NCI-H1092 (cell line): ENCODE measurements at places on chromosomes 2 and 18.

DNA sequence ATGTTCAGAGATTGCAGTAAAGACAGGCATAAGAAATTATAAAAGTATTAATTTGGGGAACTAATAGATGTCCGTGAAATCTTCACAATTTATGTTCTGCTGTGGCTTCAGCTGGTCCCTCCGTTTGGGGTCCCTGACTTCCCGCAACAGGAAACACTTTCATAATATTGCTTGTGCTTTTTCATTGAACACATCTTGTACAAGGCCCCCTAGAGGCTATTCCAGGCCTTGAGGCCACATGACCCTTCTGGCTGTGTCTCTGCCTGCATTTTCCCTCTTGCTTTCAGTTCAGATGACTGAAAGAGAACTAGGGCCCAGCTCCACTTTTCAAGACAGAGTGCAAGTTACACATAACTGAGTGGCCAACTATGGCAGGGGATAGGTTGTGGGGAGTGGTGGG, 164.1 kb downstream of the TMEM247 start:
- DNase-seq = no peak

DNA sequence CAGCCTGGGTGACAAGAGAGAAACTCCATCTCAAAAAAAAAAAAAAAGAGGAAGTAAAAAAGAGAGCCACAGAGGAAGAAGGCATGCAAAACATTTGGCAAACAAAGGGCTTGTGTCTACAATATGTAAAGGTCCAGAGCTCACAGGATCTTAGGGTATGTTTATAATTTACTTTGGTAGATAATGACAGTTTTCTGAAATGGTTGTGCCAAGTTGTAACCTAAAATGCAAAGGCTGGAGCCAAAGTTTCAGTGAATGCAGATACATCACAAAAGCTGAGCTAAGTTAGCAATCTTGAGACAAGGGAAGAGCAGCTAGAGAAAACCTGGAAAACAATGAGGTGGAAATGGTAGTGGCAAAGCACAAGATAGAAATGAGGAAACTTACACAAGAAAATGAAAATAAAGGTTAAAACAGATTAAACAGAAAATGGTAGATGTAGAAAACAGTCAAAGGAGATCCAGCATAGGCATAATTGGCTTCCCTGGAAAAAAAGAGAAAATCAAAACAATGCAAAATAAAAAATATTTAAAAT, 77.5 kb upstream of the HK2 start:
- no peak for DNase-seq

DNA sequence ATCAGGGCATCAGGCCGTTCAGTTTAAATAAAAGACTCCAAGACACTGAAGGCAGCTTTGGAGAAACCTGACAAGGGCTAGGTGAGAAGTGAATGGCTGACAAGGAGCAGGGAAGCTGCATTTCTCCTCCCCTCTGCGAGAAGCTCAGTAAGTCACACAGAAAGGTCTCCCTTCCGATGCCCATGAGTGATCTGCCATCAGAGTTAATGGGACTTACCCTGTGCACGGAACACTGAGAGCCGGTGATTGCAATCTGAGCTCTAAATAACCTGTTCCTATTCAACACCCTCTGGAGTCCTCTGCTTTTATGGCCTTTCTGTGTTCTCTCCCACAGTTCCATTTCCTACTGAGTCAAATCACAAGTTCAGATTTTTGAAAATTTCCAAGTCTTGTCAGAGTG, 322.2 kb upstream of the MYT1L start:
- no peak for DNase-seq

DNA sequence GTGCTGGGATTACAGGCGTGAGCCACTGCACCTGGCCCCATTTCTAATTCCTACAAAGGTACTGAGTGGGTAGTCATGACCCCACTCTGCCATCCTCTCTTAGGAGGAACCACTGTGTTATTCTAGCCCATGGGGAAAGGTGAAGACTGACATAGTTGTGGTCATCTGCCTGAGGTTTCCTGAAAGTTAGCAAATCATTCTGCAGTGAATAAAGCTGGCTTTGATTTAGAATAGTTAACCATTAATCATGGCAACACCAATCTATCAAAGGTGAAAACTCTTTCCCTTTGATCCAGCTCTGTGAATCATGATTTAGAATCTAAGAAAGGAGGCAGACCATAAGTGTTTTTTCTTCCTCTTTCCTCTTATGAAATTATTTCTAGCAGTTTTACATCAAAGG, 50.8 kb downstream of the SUMO1 start:
- no peak for DNase-seq

DNA sequence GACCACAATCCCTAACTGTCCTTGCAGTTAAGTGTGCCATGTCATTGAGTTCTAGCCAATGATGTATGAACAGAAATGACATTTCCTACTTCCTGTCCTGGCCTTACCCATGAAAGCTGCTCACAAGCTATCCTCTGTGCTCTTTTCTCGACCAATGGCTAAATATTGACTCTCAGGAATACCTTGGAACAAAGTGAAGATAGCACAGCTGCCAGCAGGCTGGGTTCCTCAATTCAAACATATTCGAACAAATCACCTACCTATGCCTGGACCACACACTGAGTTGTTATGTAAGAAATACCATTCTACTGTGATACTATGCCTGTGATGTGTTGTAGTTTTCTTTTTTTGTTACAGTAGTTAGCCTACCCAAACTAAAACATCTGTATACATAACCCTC, 65.1 kb downstream of the GAREM1 start:
- no peak for DNase-seq

GRCh38 chr2:155679647-155680046, 652.9 kb downstream of the NR4A2 start:
- no peak for DNase-seq

GRCh38 chr2:64770137-64770780, 116.5 kb upstream of the SERTAD2 start:
- DNase-seq = no peak

GRCh38 chr18:34911661-34912384, 129.4 kb upstream of the MAPRE2 start:
- no peak for DNase-seq

GRCh38 chr2:157809212-157809611, 66.9 kb downstream of the ACVR1 start:
- no peak for DNase-seq

DNA sequence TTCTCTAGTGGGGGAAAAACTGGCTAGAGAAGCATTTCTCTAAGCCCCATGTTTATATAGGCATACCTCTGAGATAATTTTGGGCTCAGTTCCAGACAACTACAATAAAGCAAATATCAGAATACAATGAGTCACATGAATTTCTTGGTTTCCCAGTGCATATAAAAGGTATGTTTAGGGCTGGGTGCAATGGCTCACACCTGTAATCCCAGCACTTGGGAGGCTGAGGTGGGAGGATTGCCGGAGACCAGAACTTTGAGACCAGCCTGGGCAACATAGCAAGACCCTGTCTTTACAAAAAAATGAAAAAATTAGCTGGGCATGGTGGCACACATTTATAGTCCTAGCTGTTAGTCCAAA, 22.2 kb downstream of the TSN start:
- no peak for DNase-seq
